ENCODE measurements at places on chromosomes 4 and X.

- DNase-seq: peak; percentile 79
These were observed 1.3 kb upstream of the TMEM154 start for GRCh38 chr4:152680988-152681603.

GRCh38 chr4:34181891-34182290 is 2062.4 kb downstream of the ARAP2 start:
- no peak for DNase-seq

DNA sequence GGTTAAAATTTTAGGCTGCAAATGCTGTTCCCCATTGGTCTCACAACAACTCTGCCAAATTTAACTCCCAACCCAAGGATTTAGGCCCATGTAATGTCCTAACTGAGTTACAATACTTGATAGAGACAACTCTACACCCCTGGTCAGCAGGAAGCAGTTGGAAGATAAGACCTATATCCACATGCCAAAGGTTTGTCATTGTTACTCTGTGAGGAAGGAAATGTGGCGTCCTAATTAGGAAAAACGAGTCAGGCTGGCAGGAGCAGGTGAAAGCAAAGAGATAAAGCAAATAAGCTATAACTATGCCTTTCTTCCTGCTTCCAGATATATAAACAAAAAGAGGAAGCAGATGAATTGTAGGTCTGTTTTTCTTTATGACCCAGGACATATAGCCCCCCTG is 69.1 kb downstream of the SPIN4 start:
- no peak for DNase-seq

GRCh38 chrX:15310117-15310516 is 5.3 kb downstream of the ASB11 start:
- DNase-seq: no peak

DNA sequence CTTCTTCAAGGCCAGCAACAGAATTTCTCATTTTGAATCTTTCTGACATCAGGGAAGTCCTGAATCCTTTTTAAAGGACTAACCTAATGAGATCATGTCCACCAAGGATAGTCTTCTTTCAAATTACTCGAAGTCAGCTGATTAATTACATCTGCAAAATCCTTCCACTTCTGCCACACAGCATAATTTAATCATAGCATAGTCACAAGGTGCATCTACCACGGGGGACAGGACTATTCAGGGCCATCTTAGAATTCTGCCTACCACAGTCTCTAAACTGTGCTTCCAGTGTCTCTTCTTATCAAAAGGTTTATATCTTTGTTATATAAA is 53.7 kb downstream of the ATP10D start:
- no peak for DNase-seq

GRCh38 chrX:14963447-14964236 is 90.4 kb downstream of the MOSPD2 start:
- peak; percentile 53 for DNase-seq

- no peak for DNase-seq
These were observed 131.0 kb downstream of the COX18 start for GRCh38 chr4:72938516-72938915.

DNA sequence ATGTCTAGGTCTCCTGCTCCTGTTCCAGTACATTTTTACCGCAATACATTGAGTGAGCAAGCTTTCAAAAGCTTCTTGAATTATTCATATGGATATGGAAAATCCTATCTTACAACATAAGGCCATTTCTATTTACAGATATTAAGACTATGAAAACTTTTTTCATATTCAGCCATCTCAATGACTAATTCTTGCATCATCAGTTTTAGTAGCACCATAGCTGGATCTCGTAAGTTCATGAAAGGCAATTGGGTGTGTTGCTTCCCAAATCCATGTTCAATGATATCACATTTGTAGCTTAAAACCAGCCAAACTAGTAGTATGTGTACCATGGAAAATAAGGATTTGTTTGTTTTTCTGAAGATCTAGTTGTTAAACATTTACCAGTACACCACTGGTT is 118.3 kb upstream of the GABRA2 start:
- DNase-seq: peak; percentile 23

All from HS-5 (cell line).